Activated CD4-positive, alpha-beta T cell treated with anti-CD3 and anti-CD28 coated beads, Interleukin-2, Interleukin-4, amounts not matched to agents 100 ng/mL and 50 ng/mL, durations not matched to agents 16 hours and 8 hours (primary cell): ENCODE measurements at places on chromosomes 1 and 21.
A peak's percentile ranks its signal among the peaks of the same experiment; 100 is the strongest.

DNA sequence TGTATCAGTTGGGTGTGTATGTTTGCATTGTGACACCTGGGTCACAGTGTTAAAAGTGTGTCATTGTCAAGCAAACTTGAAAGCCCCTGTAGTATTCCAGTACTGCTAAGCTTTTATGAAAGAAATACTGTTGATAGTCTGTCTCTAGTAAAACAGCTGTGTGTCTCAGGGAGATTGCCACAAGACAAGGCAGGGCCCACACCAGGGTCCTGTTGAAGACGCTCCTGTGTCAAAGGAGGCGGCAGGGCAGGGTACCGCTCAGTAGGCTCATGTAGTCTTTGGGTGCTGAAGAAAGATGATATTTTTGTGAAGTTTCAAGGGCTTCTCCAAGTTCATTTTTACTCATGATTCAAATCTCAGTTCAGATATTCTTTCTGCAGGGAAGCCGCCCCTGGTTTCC, 132.5 kb downstream of the GALNT2 start:
- DNase-seq, result no peak

- peak; percentile 5 for DNase-seq
Observed at GRCh38 chr1:52237430-52237829, 95.5 kb downstream of the ZFYVE9 start.

DNA sequence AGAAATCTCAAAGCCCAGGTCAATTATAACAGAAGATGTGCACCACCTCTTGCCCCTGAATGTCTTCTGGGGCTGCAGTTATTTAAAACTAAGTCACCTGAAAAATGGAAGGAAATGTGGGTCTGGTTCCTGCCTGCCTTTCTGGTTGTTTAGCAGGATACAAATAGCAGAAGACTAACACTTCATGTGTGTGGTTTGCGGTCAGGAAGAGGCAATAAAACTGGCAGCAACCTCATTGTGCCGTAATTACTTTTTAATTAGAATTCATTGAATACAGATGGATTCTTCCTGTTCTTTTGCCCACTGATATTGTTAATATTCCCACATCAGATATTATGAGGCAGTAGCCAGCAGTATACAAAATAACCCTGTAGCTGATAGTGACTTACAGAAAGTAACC, 345.7 kb downstream of the ZNF326 start:
- no peak for DNase-seq

- no peak for DNase-seq
Observed at GRCh38 chr1:11502516-11502915, 23.6 kb downstream of the DISP3 start.

- no peak for DNase-seq
Observed at GRCh38 chr21:15624646-15625045, 105.1 kb upstream of the USP25 start.

DNA sequence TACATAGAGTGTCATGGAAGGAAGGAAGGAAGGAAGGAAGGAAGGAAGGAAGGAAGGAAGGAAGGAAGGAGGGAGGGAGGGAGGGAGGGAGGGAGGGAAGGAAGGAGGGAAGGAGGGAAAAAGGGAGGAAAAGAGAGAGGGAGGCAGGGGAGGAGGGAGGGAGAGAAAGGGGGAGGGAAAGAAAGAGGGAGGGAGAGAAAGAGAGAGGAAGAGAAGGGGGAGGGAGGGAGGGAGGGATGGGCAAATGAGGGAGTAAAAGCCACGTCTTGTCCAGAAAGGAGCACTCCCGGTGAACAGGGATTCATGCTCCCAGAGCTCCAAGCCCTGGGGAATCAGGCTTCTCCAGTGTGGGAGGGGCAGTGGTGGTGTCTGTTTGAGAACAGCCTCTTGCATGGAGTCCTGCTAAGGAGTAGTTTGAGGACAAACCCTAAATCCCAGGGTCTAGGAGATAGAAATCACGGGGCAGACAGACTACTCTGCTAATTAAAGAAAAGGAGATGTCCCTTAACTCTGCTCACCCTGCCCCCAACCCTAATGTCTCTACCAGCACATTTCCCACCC, 71.6 kb downstream of the TAS1R2 start:
- DNase-seq, result no peak

- no peak for DNase-seq
Observed at GRCh38 chr1:23726686-23727085, 16.6 kb upstream of the ELOA start.
